ENCODE measurements at places on chromosomes 16 and 17. TPM values are rescaled to one million over a fixed set of nuclear protein-coding genes. Genes with fewer than 3 reads are reported as not detected.

GRCh38 chr16:1545044-1546040 lies 11.9 kb downstream of the TMEM204 start:
- no peaks in the 10 kb centered on the region for H3K27me3 ChIP-seq
- H3K36me3 ChIP-seq, result no peaks in the 10 kb centered on the region
- H3K4me3 ChIP-seq, result no peak overlapping the region
- no peak for DNase-seq
- H3K4me1 ChIP-seq, result no peaks in the 10 kb centered on the region

Gene GPRC5C
- 46.5 TPM for total RNA-seq

- peak; percentile 55 for DNase-seq
- no peaks in the 10 kb centered on the region for H3K27me3 ChIP-seq
- H3K36me3 ChIP-seq, result no peaks in the 10 kb centered on the region
Measured at GRCh38 chr16:79601092-79601930, 774 bp upstream of the MAF start.

GRCh38 chr16:8847623-8848022 lies 21.2 kb downstream of the CARHSP1 start:
- peaks cover 64% of the 10 kb centered on the region for H3K36me3 ChIP-seq
- peaks cover 29% of the 10 kb centered on the region for H3K4me1 ChIP-seq
- no peak overlapping the region for H3K4me3 ChIP-seq
- peak; percentile 43 for DNase-seq
- H3K27ac ChIP-seq, result no peak overlapping the region

DNA sequence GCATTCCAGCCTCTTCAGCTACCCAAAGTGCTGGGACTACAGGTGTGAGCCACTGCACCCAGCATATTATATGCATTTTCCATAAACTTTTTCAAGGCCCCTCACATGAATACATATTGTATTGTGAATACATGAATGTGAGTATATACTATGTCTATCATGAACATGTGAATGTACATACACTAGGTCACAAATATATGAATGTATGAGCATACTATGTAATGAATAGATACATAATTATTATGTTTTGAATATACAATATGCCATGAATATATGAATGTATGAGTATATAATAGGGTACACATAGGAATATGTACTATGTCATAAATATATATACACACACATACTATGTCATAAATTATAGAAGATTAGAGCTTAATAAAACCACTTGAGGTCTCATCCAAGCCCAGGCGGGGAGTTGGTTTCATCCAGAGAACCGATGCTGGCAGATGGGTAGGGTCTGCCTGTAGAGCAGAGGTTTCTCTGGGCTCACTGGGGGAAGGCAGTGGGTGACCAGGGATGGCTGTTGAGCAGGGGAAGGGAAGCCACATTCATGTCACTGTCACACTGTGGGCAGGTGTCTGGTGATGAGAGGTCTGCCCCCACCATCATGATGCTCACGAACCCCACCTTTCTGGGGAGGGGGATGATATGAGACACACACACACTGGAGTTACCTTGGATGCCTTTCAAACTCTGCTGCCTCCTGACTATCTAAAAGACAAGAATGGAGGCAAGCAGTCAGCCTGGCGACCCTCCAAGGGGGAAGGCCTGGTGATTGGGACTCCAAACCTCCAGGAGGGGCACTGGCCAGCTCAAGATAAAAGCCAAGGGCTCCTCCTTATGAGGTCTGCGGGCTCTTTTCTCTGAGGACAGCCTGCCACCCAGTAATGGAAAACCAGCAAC lies 7.3 kb downstream of the C16orf95 start:
- H3K27ac ChIP-seq, result no peak overlapping the region
- H3K4me3 ChIP-seq, result no peak overlapping the region
- no peaks in the 10 kb centered on the region for H3K27me3 ChIP-seq
- DNase-seq, result no peak

- H3K4me3 ChIP-seq, result no peak overlapping the region
- no peaks in the 10 kb centered on the region for H3K27me3 ChIP-seq
- no peak overlapping the region for H3K27ac ChIP-seq
- no peak for DNase-seq
- H3K36me3 ChIP-seq, result no peaks in the 10 kb centered on the region
Measured at GRCh38 chr17:2899906-2900305, 103.7 kb downstream of the RAP1GAP2 start.

GRCh38 chr16:3029491-3030221 lies 5.8 kb downstream of the THOC6 start:
- H3K4me1 ChIP-seq, result no peaks in the 10 kb centered on the region
- H3K27ac ChIP-seq, result no peak overlapping the region
- peaks cover 31% of the 10 kb centered on the region for H3K36me3 ChIP-seq
- H3K27me3 ChIP-seq, result peaks cover 39% of the 10 kb centered on the region
- no peak overlapping the region for H3K4me3 ChIP-seq
- DNase-seq, result no peak

GRCh38 chr16:84775262-84775810 lies 44.4 kb upstream of the CRISPLD2 start:
- H3K27ac ChIP-seq, result no peak overlapping the region
- H3K27me3 ChIP-seq, result no peaks in the 10 kb centered on the region
- H3K4me3 ChIP-seq, result no peak overlapping the region
- DNase-seq, result no peak
